Pulmonary artery endothelial cell (primary cell): ENCODE measurements at places on chromosomes 5 and 9. TPM values are rescaled to one million over a fixed set of nuclear protein-coding genes. Genes with fewer than 3 reads are reported as not detected.

GRCh38 chr5:9344751-9345240 lies 201.1 kb downstream of the SEMA5A start:
- no peak for DNase-seq

MFAP3 gene
- 89.9 and 134 TPM in 2 replicates for total RNA-seq

DNA sequence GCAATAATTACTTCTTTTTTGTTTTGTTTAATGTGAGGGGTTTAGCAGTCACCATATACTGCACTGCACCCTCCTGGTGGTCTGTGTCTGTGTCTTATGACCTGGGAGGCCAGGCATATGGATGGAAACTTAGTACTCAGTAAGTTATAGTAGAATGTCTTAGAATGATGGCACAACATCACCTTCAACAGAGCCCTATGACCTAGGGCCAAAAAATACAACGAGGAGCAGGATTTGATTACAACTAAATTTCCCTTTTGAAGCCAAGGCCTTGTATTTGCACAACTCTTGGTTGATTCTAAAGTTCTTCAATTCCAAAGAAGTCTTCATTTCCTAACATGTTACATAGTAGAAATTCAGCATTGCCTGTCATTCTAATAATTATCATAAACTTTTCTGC lies 422.1 kb upstream of the PIK3R1 start:
- no peak for DNase-seq

- DNase-seq: no peak
These were observed 76.8 kb downstream of the UBE2QL1 start for GRCh38 chr5:6525422-6525821.

GRCh38 chr9:100322954-100323536 lies 29.7 kb downstream of the TEX10 start:
- no peak for DNase-seq

GRCh38 chr5:164301708-164302107 lies 796.3 kb downstream of the MAT2B start:
- no peak for DNase-seq

- DNase-seq: no peak
These were observed 2.5 kb upstream of the HSPB3 start for GRCh38 chr5:54453046-54453445.

GRCh38 chr9:22142671-22143070 lies 133.6 kb upstream of the CDKN2B start:
- no peak for DNase-seq
